Stimulated activated CD8-positive, alpha-beta memory T cell treated with anti-CD3 and anti-CD28 coated beads, Interleukin-15, amount 100 ng/mL, for 1 hour (primary cell): ENCODE measurements at places on chromosomes 1 and 21.

GRCh38 chr1:86646256-86646655 lies 58.1 kb upstream of the SH3GLB1 start:
- DNase-seq: no peak

GRCh38 chr1:43358121-43358745 lies 548 bp upstream of the CDC20 start:
- DNase-seq: no peak

- DNase-seq: no peak
Measured at GRCh38 chr1:9849691-9850441, 26.1 kb upstream of the CLSTN1 start.

DNA sequence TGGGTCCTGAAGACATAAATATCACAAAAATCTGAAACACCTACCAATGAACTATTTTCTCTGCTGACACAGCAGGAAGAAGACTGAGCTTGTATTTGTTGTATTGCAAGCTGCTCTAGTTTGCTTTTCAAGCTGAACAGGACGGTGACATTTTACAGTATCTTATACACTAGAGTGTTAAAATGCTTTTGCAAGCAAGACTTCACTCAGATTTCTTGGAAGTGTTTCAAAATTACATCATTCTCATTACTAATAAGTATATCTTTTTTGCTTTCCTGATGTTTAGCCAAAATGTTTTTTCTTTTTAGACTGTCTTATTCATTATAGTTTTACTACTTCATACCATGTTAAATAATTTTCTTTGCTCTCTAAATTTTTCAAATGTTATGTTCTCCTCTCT lies 427.1 kb upstream of the CXADR start:
- DNase-seq: no peak

- no peak for DNase-seq
Measured at GRCh38 chr21:39658066-39658465, 45.3 kb downstream of the B3GALT5 start.

DNA sequence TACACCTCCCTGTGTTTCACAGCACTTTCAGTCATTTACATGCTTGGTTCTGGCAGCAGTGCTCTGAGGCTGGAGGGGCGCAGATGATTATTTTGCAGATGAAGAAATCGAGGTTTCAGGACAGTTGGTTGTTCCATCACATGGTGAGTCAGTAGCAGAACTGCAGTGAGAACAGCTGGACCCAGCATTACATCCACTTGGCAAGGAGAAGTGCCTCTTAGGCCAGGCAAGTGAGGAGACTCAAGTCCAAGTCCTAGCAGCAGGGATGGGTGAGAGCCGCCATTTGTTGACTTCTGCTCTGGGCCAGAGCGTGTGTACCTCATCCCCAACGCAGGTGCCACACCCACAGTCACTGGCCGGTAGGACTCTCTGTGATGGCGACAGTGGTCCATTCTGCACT lies 26.8 kb upstream of the EPHA8 start:
- DNase-seq: no peak

DNA sequence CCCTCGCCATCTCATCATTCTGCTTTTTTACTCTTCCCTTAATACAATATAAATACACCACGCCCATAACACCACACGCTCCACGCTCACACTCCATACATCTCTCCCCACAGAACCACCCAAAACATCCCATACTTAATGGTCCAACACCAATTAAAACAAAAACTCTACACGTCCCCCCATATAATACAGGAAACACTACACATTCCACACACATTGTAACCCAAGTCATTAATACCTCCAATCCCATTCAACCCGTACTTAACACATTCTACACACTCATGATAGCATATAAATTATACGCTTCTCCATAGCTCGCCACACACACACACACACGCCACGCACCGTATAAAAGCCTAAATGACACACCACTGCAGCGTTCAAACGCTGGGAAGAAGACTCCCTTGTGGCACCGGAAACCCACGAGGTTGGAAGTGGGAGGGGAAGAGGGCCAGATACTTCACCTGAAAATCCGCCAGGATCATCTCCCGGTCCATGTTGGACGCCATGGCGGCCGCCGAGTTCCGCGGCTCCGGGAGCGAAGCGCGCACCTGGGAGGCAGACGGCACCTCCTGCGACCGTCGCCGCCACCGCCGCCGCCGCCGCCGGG lies 659 bp downstream of the FAF1 start:
- DNase-seq: no peak

GRCh38 chr1:25430967-25431881 lies 527 bp downstream of the MACO1 start:
- DNase-seq: no peak

GRCh38 chr1:70441392-70442035 lies 30.4 kb downstream of the CTH start:
- no peak for DNase-seq

- DNase-seq: no peak
Measured at GRCh38 chr1:114844270-114844669, 10.4 kb upstream of the SYCP1 start.

GRCh38 chr1:209989525-209989924 lies 51.5 kb downstream of the SYT14 start:
- DNase-seq: no peak
